ENCODE measurements at places on chromosomes 7 and 10.

- no peak for DNase-seq
Observed at GRCh38 chr7:128835231-128835751, 5.1 kb downstream of the FLNC start.

DNA sequence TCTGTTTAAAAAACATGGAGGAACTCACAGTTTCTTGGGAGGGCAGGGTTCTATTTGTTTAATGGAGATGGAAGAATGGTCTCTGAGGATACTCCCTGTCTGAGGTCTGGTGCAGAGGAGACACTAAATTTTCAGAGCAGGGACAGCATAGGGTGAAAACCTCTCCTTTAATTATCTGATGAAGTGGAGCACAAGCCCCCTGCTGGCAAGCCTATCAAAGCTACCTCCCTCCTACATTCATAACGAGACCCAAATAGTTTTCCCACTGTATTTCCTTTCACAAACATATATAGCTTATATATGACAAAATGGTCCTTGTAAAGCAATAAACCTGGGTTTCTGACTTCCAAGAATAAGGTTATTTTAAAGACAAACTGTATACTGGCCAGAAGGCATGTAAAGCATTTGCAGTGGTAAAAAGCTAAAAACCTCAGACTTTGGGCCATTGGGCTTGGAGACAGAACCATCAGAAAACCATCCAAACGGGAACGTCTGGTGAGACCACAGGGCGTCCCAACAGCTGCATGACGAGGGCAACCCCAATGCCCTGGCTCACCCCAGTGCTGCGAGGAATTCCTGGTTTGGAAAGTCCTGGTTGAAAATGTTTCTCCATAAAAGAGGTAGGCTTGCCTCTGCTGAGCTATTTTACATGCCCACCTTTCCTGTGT is 201.3 kb downstream of the FANK1 start:
- DNase-seq, result no peak

GRCh38 chr7:22433710-22434460 is 66.1 kb downstream of the STEAP1B start:
- no peak for DNase-seq

DNA sequence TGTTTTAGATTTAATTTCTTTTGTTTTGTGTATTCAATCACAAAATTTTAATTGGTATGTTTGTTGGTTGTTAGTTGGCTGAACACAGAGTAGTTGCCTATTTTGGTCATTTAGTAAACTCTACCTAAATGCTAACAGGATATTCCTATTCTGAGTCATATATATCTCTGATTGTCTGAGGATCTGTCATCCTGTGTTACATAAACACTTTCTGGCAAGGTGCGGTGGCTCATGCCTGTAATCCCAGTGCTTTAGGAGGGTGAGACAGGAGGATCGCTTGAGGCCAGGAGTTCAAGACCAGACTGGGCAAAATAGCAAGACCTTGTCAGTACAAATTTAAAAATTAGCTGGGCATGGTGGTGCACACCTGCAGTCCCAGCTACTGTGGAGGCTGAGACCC is 178.6 kb downstream of the PLCE1 start:
- DNase-seq, result no peak

DNA sequence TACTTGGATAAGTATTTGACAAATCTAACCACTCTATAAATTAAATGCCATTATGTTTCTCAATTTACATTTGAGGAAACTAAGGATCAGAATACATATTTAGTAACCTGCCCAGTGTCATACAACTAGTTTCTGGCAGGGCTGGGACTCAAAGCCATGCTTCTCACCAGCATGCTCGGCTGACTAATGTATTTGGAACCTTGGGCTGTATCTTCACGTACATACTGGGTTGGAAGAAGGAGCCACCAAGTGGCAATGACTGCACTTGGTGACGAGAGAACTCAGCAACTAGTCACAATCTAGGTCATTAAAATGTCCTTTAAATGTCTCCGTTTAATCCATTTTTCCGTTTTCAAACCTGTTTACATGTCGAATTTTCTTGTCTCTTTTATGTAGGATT is 42.9 kb downstream of the CHRM2 start:
- no peak for DNase-seq

DNA sequence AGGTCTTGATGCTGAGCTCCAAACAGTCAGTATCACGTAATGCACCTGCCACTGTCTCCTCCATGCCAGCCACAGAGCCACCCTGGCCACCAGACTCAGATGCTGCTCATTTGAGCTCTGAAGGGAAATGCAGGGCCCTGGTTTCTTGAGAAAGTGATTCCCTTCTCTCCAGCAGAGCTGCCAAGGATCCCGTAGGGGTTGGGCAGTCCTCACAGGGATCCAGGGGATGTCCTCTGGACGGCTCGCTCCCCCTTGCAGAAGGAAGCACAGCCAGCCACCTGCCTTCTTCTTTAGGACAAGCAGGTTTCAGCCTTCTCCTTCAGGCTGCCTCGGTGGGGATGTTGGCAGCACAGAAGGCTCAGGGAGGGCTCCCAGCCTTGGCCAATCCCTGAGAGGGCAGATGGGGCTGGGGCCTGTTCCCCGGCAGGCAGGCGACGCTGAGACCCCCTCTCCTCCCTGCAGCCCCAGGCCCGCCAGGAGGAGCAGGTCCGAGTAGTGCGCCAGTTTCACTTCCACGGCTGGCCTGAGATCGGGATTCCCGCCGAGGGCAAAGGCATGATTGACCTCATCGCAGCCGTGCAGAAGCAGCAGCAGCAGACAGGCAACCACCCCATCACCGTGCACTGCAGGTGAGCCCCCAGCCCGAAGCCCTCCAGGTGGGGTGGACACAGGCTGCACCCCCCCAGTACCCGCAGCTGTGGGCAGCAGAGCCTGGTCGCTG is 48.9 kb downstream of the MKI67 start:
- DNase-seq, result no peak

- DNase-seq, result no peak
Observed at GRCh38 chr10:51879238-51879637, 179.8 kb upstream of the CSTF2T start.

DNA sequence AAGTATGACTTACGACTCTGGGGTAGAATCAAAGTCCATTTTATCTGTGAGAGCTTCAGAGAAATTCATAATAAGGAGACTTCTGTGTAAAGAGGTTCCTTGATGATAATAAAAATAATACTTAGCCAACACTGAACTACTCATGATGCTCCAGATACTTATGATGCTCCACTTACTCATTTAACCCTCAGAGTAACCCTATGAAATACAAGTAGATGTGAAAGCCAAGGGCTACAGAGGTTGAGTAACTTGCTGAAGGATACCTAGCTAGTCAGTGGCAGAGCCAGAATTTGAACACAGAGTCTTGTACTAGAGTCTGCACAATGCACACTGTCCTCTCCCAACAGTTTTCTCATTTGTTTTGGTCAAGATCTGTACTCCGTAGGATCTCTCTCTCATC is 89.5 kb downstream of the HECW1 start:
- DNase-seq, result no peak

- DNase-seq, result no peak
Observed at GRCh38 chr10:51389415-51390321, 309.7 kb downstream of the CSTF2T start.

- DNase-seq, result no peak
Observed at GRCh38 chr10:12419262-12419847, 70.0 kb downstream of the CAMK1D start.

- DNase-seq, result no peak
Observed at GRCh38 chr7:40883826-40884225, 749.0 kb downstream of the SUGCT start.

GRCh38 chr10:102117391-102118159 is 2.6 kb downstream of the LDB1 start:
- peak; percentile 10 for DNase-seq

DNA sequence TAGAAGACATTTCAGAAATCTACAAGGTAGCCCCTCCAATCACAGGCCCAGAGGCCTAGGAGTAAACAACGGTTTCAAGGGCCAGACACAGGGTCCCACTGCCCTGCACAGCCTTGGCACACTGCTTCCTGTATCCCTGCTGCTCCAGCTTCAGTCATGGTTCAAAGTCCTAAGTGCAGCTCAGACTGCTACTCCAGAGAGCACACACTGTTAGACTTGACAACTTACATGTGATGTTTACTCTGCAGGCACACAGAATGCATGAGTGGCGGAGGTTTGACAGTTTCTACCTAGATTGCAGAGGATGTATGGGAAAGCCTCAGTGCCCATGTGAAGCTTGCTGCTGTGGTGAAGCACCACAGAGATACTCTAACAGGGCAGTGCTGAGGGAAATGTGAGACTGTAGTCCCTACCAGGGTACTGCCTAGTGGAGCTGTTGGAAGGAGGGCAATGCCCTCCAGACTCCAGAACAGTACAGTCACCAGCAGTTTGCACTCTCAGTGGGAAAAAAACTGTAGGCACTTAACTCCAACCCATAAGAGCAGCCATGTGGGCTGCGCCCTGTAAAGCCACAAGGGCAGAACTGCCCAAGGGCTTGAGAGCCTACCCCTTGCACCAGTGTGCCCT is 270.0 kb downstream of the ZWINT start:
- no peak for DNase-seq

GRCh38 chr7:15609287-15609686 is 47.5 kb upstream of the AGMO start:
- no peak for DNase-seq

DNA sequence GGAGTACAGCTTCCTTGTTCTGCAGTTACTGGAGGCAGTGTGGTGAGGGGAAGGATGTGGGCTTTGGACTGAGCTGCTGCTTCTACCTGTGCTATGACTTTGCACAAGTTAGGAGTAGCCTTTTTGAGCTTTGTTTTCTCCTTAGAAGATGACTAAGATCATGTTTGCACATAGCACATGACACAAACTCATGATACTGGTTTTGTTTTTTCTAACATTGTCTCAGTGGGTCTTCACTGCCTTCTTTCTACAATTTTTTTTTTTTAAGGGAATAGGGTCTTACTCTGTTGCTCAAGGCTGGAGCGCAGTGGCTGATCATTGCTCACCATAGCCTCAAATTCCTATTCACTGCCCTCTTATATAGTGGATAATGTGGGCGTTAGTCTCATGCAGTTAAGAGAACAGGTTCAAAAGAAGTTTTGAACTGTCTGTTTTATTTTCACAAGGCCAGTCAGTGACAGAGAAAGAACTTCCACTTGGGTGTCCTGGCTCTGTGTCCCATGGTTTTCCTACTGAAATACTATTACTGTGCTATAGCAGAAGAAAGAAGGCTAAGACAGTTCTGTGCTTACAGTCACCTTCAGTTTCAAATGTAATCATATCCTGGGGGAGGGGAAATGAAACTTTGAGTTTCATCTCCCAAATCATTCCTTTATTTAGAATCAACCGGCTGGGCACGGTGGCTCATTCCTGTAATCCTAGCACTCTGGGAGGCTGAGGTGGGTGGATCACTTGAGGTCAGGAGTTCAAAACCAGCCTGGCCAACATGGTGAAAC is 72.0 kb downstream of the KAT6B start:
- no peak for DNase-seq

GRCh38 chr7:35727571-35727970 is 32.6 kb upstream of the HERPUD2 start:
- DNase-seq, result no peak

GRCh38 chr10:71343392-71343773 is 24.3 kb downstream of the SLC29A3 start:
- DNase-seq, result no peak

DNA sequence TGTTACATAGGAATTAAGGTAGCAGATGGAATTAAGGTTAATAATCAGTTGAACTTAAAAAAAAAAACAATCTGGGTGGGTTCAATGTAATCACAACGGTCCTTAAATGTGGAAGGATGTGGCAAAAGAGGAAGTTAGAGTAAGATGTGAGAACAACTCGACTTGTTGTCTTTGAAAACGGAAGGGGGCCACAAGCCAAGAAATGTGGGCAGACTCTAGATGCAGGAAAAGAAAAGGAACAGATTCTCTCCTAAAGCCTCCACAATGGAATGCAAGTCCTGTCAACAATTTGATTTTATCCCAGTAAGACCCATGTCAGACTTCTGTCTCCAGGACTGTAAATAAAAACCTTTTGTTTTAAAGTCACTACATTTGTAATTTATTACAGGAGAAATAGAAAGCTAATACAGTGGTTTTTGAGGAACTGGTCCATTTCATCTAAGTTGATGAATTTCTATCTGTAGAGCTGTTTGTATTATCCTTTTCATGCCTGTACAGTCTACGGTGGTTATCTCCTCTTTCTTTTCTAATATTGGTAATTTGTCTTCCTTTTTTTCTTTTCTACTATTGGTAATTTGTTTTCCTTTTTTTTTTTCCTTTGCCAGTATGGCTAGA is 8.6 kb downstream of the MCMBP start:
- DNase-seq, result no peak

- no peak for DNase-seq
Observed at GRCh38 chr7:151690606-151691005, 170.9 kb upstream of the RHEB start.

DNA sequence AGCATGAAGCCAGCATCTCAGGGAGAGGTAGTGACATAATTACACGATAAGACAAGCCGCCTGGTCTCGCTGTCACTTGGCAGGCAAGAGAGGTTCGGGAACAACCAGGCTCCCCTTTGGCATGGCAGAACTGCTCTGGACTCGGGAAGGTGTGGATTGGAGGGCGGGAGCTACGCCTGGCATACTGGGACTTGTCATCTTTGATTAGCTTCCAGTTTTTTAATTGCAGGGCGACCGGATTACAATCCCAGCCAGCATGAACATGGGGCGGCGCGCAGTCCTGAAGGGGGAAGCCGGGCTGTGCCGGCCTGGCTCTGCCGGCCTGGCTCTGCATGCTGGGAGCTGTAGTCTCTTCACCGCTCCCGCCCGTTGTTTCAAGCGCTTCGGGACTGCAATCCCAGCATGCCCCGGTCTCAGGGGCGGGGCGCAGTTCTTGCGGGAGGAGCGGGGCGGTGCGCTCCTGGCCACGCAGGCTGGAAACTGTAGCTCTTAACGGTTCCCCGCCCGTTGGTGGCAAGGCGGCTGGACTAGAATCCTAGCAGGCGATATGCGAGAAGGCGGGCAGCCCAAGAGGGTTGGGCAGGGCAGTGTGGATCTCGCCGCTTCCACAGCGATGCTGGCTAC is 45.5 kb upstream of the ZNF716 start:
- DNase-seq, result no peak

DNA sequence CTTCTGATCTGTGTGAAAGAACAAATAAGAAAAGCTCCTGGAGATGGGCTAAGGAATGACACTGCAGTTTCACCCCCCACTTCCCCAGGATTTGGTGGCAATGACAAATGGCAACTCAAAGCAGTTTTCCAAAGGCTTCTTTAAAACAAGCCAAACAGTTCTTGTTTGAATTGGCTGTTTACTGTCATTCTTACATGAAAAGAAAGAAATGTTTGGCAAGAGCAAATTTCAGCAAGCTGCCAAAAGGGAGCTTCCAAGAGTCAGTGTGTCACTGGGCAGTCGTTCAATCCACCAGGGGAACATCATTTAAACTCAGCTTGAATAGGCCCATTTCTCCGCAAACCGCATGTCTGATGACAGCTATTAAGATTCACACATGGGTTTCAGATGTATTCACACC is 119.0 kb upstream of the RHOBTB1 start:
- DNase-seq, result no peak

DNA sequence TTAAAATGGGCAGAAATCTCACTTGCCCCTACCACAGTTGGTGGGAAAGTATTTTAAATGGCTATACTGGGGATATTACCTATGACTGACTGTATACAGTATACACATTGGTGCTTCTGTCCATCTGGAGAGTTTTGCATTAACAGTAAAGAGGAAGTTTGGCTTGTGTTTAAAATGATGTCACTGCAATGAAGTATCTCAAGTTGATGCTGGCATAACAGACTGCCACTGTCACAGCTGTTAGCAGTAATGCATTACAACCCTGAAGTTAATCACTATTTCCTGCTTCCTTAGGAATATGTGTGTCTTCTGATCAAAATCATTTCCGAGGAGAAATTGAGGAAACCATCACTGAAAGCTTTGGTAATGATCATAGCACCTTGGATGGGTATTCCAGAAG is 1.9 kb downstream of the DKK1 start:
- DNase-seq, result no peak
